Midbrain (tissue), 1 donor: ENCODE measurements at places on chromosomes 16 and 17.

DNA sequence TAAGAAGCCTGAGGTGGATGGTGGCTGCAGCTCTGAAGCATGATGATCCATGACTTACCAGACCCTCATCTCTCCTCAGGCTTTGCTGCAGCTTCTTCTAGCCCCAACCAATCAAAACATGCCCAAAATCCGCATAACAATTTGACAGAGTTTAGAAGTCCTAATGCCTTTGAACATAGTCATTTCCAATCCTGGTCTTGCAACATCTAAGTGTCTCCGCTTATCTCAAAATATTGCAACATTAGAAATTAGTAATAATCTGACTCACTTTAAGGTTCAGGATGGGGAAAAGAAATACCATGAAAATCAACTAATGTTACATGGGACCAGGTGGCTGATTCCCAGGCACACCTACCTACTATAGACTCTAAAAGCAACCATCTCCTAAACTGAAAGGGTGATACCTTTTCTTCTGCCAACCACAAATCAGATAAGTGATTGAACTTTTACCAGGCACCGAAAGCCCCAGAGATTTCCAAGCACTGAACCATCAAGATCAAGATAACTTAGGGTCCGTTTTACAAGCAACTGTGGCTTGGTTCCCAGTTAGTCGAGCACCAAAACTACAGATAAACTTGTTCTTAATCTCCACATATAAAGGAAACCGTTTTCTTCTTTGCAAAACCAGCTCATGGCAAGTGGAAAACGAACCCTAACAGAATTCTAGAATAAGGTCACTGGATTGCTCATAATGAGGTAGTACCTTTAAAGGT, 14.0 kb downstream of the ERN1 start:
- DNase-seq, result no peak

DNA sequence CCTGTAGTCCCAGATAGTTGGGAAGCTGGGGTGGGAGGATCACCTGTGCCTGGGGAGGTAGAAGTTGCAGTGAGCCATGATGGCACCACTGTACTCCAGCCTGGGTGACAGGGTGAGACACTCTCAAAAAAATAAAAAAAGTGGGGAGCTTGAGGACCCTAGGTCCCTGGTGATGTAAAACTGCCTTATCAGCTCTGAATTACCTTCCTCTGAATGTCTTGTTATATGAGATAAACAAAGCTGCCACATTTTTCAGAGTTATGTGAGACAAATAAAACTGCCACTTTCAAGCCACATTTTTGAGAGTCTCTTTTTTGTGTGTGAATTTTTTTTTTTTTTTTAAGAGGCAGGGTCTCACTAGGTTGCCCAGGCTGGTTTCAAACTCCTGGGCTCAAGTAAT, 32.0 kb upstream of the B4GALNT2 start:
- no peak for DNase-seq

DNA sequence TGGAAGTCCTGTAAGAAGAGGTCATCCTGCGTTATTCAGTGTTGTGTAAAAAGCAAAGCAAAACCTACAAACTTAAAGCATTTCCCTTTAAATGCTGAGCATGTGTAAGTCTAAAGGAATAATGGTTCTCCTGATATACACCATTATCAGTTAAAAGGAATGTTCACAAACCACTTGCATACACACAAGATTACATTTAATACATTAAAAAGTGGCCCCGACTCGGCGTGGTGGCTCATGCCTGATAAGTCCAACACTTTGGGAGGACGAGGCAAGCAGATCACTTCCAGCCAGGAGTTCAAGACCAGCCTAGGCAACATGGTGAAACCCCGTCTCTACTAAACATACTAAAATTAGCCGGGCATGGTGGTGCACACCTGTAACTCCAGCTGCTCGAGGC, 30.5 kb downstream of the CPPED1 start:
- no peak for DNase-seq

GRCh38 chr16:83513008-83513755, 294.6 kb upstream of the HSBP1 start:
- no peak for DNase-seq

DNA sequence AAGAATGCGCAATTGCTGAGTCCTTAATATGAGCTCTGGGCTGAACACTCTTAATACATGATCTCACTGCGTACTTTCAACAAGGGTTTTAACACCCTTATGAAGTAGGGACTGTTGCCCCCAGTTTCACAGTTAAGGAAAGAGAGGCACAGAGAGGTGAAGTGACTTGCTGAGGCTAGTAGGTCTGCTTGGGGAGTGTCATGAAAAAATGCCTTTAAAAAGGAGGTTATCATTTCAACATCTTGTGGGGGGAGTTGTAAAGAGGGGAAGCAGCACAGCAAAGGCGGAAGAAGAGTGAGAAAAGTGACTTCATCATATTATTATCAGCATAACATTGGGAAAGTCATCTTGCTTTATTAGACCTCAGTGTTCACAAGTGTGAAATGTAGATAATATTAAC, 2.1 kb downstream of the CCL4L2 start:
- DNase-seq, result no peak

DNA sequence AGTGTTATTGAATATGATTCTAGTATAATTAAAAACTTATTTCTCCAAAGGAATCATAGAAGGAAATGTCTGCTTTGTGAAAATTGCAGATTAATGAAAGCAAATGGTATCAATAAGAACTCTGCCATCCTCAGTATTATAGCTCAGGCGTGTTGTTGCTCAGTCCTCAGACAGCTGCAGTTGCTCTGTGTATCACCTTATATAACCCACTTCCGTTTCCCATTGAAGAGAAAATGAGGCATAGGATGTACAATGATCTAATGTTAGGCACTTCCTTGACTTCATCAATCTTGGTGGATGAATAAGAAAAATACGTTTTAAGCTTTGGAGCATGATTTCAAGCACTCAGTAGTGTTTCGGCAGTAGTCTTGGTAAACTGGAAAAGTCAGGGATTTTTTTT, 14.1 kb downstream of the MFSD11 start:
- DNase-seq, result no peak

DNA sequence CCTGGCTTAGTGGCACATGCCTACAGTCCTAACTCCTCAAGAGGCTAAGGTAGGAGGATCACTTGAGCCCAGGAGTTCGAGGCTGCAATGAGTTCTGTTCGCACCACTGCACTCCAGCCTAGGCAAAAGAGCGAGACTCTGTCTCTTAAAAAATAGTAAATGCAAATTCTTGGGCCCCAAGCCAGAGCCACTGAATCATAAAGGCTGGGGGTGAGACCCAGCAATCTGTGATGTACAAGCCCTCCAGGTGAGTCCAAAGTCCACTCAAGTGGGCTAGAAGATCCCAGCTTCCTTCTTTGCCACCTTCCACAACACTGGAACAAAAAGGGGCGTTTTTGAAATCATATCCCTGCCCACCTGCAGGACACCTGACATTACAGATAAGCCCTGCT, 16.9 kb downstream of the TRIM25 start:
- DNase-seq, result no peak

- DNase-seq, result no peak
These were observed 6.8 kb downstream of the OR1F1 start for GRCh38 chr16:3194792-3195191.

- peak; percentile 11 for DNase-seq
These were observed 191.1 kb upstream of the TBX2 start for GRCh38 chr17:61208301-61209105.

DNA sequence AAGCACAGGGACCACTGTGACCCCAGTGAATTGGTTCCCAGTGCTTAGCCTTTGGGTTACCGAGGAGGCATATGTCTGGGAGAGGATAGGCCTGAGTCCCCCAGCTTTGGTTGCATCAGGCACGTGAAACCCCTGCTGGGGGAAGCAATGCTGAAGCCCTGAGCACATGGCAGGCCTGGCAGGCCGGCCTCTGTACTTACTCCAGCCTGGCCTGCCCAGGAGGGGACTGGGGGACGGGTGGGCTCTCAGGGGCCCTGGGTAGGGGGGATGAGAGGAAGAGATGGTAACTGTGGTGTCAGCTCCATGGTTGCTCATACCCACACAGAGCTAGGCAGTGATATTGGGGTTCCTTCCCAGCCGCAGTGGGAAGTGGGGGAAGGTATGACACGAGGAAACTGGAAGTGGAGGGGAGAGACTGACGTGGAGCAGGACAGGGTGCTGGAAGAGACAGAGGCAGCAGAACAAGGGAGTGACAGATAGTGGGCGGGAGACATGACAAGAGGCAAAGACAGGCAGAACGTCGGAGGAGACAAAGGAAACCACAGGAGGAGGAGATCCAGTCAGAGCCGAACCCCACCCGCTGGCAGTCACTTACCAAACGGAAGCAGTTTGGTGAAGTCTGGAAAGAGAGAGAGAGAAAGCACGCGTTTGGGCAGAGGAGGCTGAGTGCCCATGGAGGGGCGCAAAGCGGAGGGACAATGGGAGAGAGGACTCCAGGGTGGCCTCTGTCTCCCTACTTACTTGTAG, 9.1 kb downstream of the TMEM208 start:
- no peak for DNase-seq

GRCh38 chr17:70130289-70130688, 39.0 kb upstream of the KCNJ2 start:
- DNase-seq, result no peak

GRCh38 chr16:75305364-75306098, 54.1 kb upstream of the BCAR1 start:
- no peak for DNase-seq

DNA sequence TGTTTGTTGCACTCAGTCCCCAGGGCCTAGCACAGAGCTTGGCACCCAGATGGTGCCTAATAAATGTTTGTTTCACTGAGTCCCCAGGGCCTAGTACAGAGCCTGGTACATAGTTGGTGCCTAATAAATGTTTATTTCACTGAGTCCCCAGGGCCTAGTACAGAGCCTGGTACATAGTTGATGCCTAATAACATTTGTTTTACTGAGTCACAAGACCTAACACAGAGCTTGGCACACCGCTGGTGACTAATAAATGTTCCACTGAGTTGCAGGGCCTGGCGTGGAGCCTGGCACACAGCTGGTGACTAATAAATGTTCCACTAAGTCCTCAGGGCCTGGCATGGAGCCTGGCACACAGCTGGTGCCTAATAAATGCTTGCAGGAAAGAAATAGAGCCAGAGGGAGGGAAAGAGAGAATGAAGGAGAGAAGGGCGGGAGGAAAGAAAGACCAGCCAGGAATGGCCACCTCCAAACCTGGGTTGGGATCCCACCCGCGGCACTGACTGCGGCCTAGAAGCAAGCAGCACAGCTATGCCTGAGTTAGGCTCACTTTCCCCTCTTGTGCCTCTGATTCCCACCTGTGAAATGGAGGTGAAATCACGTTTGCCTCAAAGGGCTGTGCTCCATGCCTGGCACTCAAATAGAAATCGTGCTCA, 7.5 kb downstream of the SLC5A11 start:
- DNase-seq, result no peak

GRCh38 chr17:273981-274832, 78.4 kb downstream of the RPH3AL start:
- DNase-seq, result no peak

- DNase-seq, result no peak
These were observed 189.2 kb downstream of the SEC14L1 start for GRCh38 chr17:77329741-77330531.

GRCh38 chr17:75499313-75500022, 15.9 kb downstream of the CASKIN2 start:
- no peak for DNase-seq

- DNase-seq, result no peak
These were observed 8.6 kb upstream of the GSG1L start for GRCh38 chr16:28072087-28072486.

- DNase-seq, result no peak
These were observed 650.9 kb downstream of the CDH11 start for GRCh38 chr16:64470916-64471315.

DNA sequence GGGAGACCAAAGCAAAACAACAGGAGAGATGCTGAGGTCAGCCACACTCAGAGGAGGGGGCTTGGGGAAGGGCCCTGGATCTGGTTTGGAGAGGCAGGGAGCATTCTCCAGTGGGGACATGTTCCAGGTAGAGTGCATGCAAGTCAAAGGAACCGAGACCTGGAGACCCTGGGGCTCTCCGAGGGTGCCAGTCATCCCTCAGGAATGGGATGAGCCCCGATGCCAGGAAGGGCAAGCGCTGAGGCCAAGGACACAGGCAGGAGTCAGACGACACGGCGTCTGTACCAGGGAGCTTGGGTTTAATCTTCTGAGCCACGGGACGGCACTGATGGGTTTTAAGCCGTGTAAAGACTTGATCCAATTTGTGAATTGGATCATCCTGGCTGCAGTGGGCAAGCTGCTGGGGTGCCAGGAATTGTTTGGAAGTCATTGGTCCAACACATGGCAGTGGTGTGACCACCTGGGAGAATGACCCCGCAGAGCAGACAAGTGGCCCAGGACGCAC, 32.9 kb upstream of the ANKRD40CL start:
- DNase-seq, result no peak

GRCh38 chr17:18937981-18938691, 13.8 kb upstream of the SLC5A10 start:
- no peak for DNase-seq

DNA sequence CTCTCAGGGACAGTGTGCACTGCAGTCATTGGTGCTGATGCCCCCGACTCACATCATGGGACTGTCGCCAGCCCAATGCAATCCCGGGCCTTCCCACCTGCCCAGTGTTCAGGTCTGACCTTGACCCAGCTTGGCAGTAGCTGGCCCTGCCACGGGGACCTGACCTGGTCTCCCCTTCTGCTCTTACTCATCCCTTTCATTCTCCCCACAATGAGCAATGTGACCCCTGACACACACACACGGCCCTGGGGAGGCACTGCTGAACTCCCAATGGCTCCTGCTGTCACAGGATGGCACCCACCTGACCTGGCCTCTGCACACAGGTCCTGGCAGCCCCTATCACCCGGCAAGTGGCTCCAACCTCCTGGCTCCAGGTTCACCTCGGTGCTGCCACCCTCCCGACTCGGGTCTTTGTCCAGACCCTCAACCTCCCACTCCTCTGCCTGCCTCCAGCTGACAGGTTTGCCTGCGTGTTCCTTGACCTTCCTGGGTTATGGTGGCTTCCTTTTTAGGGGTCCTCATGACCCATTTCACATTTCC, 6.6 kb downstream of the CD300C start:
- no peak for DNase-seq

- DNase-seq, result no peak
These were observed 31.3 kb downstream of the PEMT start for GRCh38 chr17:17560167-17560566.

- no peak for DNase-seq
These were observed 8.0 kb upstream of the FASN start for GRCh38 chr17:82105882-82106687.
